T-helper 2 cell treated with Interferon-gamma antibody and Interleukin-4, amounts not matched to agents 100 ng/mL and 5 ng/mL, for 36 hours (primary cell): ENCODE measurements at places on chromosomes 1 and 21. TPM values are rescaled to one million over a fixed set of nuclear protein-coding genes. Genes with fewer than 3 reads are reported as not detected.

GBP2 gene
- total RNA-seq: 131 and 132 TPM in 2 replicates

SERPINC1 gene
- 0.18 and 0.43 TPM in 2 replicates for total RNA-seq

APP gene
- 45.9 and 49.4 TPM in 2 replicates for total RNA-seq

GJA4 gene
- not detected in 2 replicates for total RNA-seq

AK2 gene
- 227 and 228 TPM in 2 replicates for total RNA-seq

CD244 gene
- total RNA-seq: 0.70 and 0.84 TPM in 2 replicates

NBPF4 gene
- 0.23 and 0.95 TPM in 2 replicates for total RNA-seq

CYP4X1 gene
- total RNA-seq: not detected in 2 replicates

OR2T11 gene
- not detected in 2 replicates for total RNA-seq
